Aorta (tissue), 5 donors: ENCODE measurements at places on chromosomes 2 and 18. TPM values are rescaled to one million over a fixed set of nuclear protein-coding genes. Genes with fewer than 3 reads are reported as not detected.
A peak's percentile ranks its signal among the peaks of the same experiment; 100 is the strongest.

- H3K4me3 ChIP-seq = no peak overlapping the region
- DNase-seq = no peak
- H3K27ac ChIP-seq = no peak overlapping the region
- no peaks in the 10 kb centered on the region for H3K27me3 ChIP-seq
- no peaks in the 10 kb centered on the region for H3K36me3 ChIP-seq
These were observed 720.3 kb downstream of the KCNJ3 start for GRCh38 chr2:155418753-155419152.

DNA sequence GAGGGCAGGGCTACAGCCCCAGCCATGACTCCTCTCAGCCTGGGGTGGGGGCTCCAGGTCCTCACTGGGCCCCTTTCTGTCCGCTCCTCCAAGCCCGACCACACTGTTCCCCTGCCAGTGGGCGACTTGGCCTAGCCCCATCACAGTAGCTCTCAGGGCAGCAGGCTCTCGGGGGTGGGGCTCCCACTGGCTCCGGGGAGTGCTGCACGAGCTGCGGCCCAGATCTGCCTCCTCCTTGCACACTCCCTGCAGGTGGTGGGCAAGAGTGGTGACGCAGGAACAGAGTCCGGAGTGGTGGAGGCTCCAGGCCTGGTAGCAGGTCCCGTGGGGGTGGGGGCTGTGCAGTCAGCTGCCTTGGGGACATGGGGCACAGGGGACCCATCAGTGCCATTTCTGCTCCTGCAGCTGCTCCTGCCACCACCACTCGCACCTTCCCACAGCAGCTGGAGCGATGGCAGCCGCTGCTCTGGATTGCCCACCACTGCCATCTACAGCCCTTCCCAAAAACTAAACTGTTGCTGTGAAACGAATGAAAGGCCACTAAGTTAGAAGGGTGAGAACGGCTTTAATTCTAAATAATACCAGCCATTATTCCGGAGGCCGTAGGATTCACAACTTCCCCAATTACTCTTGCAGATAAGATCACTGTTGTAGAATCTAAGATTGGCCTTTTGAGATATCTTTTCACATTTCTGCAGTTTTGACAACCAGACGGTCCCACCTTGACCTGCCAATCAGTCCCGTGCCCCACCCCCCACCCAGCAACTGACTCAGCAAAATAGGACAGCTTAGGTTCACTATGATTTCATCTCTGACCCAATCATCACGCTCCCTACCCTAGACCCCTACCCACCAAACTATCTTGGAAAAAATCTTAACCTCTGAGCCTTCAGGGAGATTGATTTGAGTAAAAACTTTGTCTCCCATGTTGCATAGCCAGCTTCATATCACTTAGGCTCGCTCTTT, 530.2 kb downstream of the DCC start:
- no peak overlapping the region for H3K27ac ChIP-seq
- no peak for DNase-seq
- H3K4me1 ChIP-seq = no peaks in the 10 kb centered on the region

DNA sequence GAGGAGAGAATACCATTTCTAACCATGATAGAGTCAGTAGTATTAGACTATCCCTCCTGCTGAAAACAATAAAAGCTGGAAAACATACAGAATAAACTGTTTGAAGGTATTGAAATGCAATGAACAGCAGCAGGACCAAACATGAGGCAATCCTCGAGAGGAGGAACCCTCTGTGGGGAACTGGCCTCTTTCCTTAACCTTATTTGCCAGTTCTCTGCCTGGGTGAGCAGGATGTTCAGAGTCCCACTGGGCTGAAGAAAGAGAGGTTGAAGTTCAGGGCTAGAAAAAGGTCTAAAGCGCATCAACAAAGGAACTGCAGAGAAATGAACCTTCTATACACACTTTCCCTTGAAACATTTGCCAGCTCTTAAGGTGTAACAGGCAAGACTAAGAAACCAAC, 79.8 kb upstream of the FHL2 start:
- no peaks in the 10 kb centered on the region for H3K36me3 ChIP-seq
- no peak overlapping the region for H3K27ac ChIP-seq
- DNase-seq = no peak
- no peaks in the 10 kb centered on the region for H3K27me3 ChIP-seq
- H3K4me1 ChIP-seq = no peaks in the 10 kb centered on the region

TMEFF2 gene
- not detected for total RNA-seq

RAD51AP2 gene
- total RNA-seq = not detected

GRCh38 chr2:7646024-7646423, 728.8 kb downstream of the RNF144A start:
- no peaks in the 10 kb centered on the region for H3K27me3 ChIP-seq
- no peaks in the 10 kb centered on the region for H3K36me3 ChIP-seq
- no peak for DNase-seq
- no peak overlapping the region for H3K4me3 ChIP-seq
- no peak overlapping the region for H3K27ac ChIP-seq
- no peaks in the 10 kb centered on the region for H3K4me1 ChIP-seq

ANKRD12 gene
- total RNA-seq = 112 TPM

- H3K27ac ChIP-seq = no peak overlapping the region
- no peak overlapping the region for H3K4me3 ChIP-seq
- H3K27me3 ChIP-seq = no peaks in the 10 kb centered on the region
- no peak for DNase-seq
- H3K4me1 ChIP-seq = no peaks in the 10 kb centered on the region
- H3K36me3 ChIP-seq = no peaks in the 10 kb centered on the region
These were observed 51.0 kb upstream of the GORASP2 start for GRCh38 chr2:170878066-170878465.

RTP5 gene
- not detected for total RNA-seq

DNA sequence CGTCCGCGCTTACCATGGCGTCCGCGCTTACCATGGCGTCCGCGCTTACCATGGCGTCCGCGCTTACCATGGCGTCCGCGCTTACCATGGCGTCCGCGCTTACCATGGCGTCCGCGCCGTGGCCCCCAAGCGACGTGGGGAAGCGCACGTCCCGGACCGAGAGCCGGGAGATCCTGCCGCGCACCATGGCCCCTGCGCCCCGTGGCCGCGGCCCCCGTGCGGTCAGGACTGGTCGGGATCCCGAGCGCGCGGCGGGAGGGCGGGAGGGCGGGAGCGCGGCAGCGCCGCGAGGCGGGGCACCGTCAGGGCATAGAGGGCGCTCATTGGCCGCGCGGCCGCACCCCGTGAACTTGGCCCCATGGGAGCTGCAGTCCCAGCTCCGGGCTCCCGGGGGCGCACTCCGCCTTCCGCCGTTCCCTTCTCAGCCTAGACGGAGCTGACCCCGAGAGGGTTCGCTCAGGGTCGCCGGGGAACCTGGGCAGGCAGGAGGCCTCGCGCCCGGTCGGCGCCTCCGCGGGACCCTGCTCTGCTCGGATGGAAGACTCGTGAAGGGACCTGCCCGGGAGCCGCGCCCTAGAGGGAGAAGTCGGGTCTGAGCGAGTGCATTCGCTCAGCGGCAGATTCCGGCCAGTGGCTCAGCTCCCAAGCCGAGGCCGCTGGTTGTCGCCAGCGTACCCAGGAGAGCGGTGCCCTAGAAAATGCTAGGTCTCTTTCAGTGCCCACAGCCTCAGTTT, at the start of gene ENOSF1:
ENOSF1 (minus strand) TSS at position 230 of the 734 bp plus-strand sequence; CDS start at position 187, 43 bp downstream.
- H3K4me3 ChIP-seq = peak within 1 kb of the TSS; percentile 85
- no peaks in the 10 kb centered on the region for H3K27me3 ChIP-seq
- no peaks in the 10 kb centered on the region for H3K4me1 ChIP-seq
- H3K36me3 ChIP-seq = no peaks in the 10 kb centered on the region
- peak; percentile 94 for DNase-seq

DNA sequence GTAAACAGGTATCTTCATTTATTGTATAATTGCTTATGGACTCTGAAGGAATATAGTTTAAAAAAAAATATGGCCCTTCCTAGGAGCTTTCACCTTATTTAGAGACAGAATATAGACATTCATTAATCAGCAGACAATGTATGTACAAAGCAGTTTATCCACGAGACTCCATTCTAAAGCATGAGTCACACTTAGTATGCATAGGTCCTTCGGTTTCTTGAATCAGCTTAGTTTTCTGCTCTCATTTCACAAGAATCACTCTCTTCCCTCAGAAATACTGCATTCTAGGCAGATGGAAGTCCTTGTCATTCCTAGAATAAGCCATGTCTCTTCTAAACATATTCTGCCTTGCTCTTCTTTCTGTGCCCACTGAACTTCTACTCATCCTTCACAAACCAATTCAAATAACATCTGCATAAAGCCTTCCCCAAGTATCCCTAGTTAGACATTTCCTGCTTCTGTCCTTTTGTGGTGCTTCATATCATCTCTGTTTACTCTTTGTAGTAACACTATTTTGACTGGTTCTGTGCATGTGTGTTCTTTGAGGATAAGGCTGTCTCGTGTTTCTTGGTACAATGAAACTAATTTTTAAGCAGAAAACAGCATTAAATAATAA, 84.5 kb downstream of the PTRHD1 start:
- DNase-seq = no peak
- no peak overlapping the region for H3K4me3 ChIP-seq
- H3K27ac ChIP-seq = no peak overlapping the region
- peaks cover 10% of the 10 kb centered on the region for H3K36me3 ChIP-seq

DNA sequence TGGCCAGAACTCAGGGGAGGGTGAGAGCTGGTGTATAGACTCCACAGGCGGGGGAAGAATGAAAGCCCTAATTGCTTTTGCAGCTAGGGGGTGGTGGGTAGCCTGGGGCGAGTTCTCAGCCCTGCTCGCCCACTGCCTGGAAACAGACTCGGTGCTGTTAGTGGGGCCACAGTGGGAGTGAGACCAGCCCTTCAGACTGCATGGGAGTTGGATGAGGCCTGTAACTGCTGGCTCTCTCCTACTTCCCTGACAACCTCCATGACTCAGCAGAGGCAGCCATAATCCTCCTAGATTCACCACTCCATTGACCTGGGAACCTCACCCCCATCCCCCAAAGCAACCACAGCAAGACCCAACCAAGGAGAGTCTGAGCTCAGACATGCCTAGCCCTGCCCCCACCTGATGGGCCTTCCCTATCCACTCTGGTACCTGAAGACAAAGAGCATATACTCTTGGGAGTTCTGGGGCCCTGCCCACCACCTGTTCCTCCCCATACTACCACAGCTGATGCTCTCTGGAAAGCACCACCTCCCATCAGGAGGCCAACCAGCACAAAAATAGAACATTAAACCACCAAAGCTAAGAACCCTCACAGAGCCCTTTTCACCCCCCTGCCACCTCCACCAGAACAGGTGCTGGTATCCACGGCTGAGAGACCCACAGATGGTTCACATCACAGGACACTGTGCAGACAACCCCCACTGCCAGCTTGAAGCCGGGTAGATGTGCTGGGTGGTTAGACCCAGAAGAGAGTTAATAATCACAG, 226.3 kb downstream of the EIPR1 start:
- no peak overlapping the region for H3K4me3 ChIP-seq
- H3K27me3 ChIP-seq = no peaks in the 10 kb centered on the region
- H3K36me3 ChIP-seq = no peaks in the 10 kb centered on the region
- H3K4me1 ChIP-seq = no peaks in the 10 kb centered on the region
- no peak for DNase-seq
- H3K27ac ChIP-seq = no peak overlapping the region

- no peaks in the 10 kb centered on the region for H3K4me1 ChIP-seq
- H3K36me3 ChIP-seq = no peaks in the 10 kb centered on the region
- H3K27me3 ChIP-seq = no peaks in the 10 kb centered on the region
- no peak overlapping the region for H3K4me3 ChIP-seq
These were observed 531.2 kb upstream of the SMIM21 start for GRCh38 chr18:75958683-75959082.
